ENCODE measurements at places on chromosomes 3 and 15. TPM values are rescaled to one million over a fixed set of nuclear protein-coding genes. Genes with fewer than 3 reads are reported as not detected.

FGF7 gene
- 0.32 TPM for total RNA-seq

IL5RA gene
- total RNA-seq = not detected

NME9 gene
- total RNA-seq = not detected

B3GNT5 gene
- 20.6 TPM for total RNA-seq

CD276 gene
- 147 TPM for total RNA-seq

LHFPL4 gene
- total RNA-seq = not detected

LRRIQ4 gene
- total RNA-seq = not detected

C3orf22 gene
- not detected for total RNA-seq

- no peak overlapping the region for H3K4me3 ChIP-seq
- no peaks in the 10 kb centered on the region for H3K4me1 ChIP-seq
- H3K27me3 ChIP-seq = no peaks in the 10 kb centered on the region
- H3K36me3 ChIP-seq = no peaks in the 10 kb centered on the region
- DNase-seq = no peak
- H3K27ac ChIP-seq = no peak overlapping the region
Observed at GRCh38 chr15:91878319-91878870, 24.9 kb downstream of the SLCO3A1 start.

DNA sequence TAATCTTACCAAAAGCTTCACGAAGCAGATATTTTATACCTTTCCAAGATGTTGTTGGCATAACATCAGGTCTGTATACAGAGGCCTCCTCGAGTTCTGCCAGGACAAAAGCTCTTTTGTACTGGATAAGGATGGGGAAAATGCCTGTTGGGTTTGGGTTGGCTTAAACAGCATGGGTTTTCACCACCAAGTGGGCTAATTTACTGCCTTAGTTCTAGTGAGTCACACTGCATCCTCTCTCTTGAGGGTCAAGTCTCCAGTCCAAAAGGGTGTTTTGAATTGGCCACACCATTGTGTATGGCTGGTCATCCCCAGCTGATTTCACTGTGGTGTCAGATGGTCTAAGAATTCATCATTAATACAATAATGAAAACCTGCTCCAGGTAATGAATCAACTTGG is 26.1 kb upstream of the BHLHE40 start:
- no peak for DNase-seq
- no peak overlapping the region for H3K4me3 ChIP-seq

- no peak for DNase-seq
- no peak overlapping the region for H3K27ac ChIP-seq
- peaks cover 2% of the 10 kb centered on the region for H3K36me3 ChIP-seq
Observed at GRCh38 chr3:18215639-18216038, 209.5 kb downstream of the SATB1 start.

DNA sequence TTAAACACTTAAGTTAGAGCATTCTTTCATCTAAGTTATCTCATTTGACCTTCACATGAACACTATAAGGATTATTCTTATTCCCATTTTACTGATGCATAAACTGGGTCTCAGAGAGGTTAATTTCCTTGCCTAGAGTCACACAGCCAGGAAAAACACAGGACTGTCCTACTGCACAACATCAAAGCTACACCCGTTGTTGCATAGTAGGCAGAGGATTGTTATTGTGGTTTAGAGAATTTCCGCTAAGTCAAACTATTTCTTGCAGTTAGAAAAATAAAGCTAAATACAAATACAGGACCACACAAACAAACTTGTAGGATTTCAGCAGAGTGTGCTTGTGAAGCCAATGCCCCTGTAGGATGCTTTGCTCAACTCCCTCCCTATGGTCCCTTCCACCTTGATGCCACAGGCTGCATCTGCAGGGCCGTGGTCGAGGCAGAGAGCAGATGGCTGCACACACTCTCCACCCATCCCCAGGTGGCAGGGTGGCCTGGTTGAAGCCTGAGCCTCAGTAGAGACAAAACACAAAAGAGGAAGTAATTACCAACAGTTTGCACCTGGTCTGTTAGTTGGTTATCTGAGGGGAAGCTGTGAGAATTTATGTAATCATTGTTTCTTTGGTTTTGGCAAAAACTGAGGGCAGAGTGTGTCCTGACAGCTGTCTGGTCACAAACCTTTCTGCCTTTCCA is 41.1 kb upstream of the SKOR1 start:
- no peaks in the 10 kb centered on the region for H3K27me3 ChIP-seq
- H3K36me3 ChIP-seq = peaks cover 16% of the 10 kb centered on the region
- DNase-seq = no peak
- no peak overlapping the region for H3K27ac ChIP-seq
- no peak overlapping the region for H3K4me3 ChIP-seq

DNA sequence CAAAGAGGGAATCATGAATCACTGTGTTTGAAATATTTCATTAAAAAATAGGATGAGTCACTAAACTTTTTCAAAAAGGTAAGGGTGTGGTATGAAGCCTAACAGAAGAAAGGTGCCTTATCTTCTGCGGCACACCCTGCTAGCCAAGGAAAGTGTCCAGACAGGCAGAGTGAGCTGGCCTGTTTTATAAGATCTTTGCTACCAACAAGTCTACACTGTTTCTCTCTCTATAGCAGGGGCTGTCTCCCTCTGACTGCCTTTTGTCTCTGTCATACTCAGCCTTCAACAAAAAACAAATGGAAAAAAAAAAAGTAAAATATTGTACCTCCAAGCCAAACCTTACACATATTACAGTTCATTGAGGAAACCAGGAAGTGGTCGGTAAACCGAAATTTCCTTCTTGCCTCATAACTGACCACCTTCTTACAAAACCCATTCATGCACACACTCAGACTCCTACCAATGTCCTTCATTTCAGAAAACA is 9.1 kb downstream of the ZDHHC3 start:
- DNase-seq = no peak
- H3K27me3 ChIP-seq = no peaks in the 10 kb centered on the region
- H3K4me1 ChIP-seq = no peaks in the 10 kb centered on the region
- H3K27ac ChIP-seq = no peak overlapping the region
- no peak overlapping the region for H3K4me3 ChIP-seq
- no peaks in the 10 kb centered on the region for H3K36me3 ChIP-seq

DNA sequence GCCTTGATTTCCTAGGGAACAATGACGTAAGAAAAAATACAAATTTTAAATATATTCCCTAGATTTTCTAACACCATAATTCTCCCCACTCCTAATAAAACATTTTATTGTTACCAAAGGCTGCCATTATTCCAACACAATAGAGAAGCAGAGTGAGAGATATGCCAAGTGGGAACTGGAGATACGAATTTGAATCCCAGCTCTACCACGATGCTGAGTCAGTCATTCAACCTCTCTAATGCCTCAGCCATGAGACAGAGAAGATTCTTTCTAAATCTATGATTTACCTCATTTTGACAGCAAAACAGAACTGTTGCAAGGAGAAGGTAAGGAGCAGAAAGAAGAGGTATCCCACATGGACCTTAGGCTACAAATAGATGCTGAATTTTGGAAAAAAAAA is 112.5 kb downstream of the IGF2BP2 start:
- DNase-seq = no peak
- no peaks in the 10 kb centered on the region for H3K27me3 ChIP-seq
- no peak overlapping the region for H3K27ac ChIP-seq
- no peaks in the 10 kb centered on the region for H3K36me3 ChIP-seq
- H3K4me1 ChIP-seq = peaks cover 58% of the 10 kb centered on the region

Data from osteocyte (in vitro differentiated cells).